ENCODE measurements at places on chromosomes 6 and 20.

DNA sequence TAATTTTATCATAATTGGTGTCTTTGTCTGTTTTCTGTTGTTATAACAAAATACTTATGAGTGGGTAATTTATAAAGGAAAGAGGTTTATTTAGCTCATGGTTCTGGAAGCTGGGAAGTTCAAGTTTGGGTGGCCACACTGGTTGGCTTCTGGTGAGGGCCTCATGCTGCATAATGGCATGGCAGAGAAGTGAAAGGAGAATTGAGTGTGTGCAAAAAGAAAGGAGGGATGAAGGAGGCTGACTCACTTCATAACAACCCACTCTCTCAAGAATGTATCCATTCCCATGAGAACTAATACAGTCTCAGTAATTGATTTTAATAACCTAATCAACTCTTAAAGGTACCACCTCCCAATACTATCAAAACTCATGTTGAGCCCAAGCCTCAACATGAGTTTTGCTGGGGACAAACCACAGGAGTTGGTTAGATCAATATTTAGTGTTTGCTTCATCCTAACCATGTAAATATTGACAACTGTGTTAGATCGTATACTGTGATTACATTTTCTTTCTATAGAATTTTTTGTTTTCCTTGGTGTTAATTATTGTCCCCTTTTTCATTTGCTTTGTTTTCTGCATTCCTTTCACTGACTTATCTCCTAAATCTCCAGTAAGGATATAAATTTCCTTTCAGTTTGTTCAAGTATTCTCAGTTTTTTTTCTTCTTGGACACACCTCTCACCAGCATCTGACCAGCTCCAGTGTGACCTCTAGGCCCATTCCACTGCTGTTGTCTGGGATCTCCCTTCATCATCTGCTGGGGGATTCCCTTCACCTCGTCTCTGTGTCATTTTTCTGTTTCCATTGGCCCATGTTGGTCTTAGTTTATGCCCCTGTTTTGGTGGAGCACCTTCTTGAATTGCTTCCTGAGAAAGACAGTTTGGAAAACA is 54.8 kb upstream of the SCGN start:
- DNase-seq = no peak

GRCh38 chr6:30152016-30152673 is 8.9 kb downstream of the TRIM10 start:
- no peak for DNase-seq

DNA sequence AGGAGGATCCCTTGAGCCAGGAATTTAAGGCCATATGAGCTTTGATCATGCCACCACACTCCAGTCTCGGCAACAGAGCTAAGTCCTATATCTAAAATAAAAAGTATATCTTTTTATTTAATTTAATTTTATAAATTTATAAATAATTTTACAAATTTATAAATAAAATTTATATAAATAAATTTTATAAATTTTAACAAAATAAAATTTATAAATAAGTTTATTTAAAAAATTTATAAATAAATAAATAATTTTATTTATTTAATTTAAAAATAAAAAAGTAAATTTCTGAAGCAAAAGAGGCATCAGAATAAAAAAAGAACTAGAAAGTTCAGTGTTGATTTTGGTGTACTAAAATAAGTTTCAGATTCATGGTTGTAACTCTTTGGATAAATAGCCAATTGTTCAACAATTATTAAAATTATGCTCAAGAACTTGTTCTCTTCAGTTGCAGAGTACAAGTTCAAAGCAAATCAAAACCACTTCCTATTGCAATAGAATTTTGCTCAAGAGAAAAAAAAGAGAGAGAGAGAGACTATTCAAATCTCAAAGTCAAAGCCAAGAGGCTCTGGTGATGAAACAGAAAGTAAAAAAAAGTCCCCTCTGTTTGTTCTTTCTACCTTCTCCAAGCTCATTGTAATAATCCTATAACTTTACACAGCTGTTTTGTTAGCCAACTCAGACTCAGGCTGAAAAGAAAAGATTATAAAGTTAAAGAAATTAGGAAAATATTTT is 547.5 kb upstream of the ADGRB3 start:
- DNase-seq = no peak

- no peak for DNase-seq
Measured at GRCh38 chr6:35035481-35036030, 105.6 kb downstream of the TCP11 start.

DNA sequence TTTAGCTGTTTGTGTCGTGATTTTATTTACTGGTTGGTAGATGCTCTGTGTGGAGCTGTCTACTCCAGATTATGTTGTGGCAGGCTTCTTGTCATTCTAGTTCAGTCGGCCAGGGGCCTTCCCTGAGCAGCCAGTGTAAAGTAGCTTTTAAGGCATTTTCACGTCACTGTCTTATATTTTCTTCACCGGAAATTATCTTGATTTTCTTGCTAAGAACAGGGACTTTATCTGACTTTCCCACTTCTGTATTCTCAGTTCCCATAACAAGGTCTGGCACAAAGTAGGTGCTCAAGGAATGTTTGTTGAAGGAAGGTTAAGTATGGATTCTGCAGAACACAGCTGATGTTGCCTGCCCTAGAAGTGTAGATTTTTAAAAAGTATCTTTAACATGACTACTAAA is 868 bp downstream of the LTV1 start:
- DNase-seq = no peak

DNA sequence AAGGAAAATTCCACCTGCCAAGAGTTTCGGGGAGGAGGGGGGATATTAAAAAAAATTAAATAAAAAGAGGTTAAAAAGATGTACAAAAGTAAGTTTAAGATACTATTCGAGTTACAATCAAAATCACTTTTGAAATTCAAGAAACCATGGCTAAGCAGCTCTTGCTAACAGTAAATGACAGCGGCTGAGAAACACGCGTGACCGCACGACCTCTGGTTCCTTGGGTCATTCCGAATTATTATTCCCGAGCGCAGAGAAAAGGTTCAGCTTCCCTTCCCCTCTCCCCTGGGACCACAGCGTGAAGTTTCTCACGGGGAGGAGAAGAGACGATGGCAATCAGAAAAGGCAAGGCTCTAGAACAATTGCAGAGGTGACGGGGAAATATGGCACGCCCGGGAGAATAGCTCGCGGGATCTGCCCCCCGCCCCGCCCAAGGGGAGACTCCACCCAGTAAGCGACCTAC is 496 bp downstream of the TMEM242 start:
- DNase-seq = no peak

GRCh38 chr20:61159957-61160686 is 91.9 kb upstream of the CDH4 start:
- DNase-seq = no peak

DNA sequence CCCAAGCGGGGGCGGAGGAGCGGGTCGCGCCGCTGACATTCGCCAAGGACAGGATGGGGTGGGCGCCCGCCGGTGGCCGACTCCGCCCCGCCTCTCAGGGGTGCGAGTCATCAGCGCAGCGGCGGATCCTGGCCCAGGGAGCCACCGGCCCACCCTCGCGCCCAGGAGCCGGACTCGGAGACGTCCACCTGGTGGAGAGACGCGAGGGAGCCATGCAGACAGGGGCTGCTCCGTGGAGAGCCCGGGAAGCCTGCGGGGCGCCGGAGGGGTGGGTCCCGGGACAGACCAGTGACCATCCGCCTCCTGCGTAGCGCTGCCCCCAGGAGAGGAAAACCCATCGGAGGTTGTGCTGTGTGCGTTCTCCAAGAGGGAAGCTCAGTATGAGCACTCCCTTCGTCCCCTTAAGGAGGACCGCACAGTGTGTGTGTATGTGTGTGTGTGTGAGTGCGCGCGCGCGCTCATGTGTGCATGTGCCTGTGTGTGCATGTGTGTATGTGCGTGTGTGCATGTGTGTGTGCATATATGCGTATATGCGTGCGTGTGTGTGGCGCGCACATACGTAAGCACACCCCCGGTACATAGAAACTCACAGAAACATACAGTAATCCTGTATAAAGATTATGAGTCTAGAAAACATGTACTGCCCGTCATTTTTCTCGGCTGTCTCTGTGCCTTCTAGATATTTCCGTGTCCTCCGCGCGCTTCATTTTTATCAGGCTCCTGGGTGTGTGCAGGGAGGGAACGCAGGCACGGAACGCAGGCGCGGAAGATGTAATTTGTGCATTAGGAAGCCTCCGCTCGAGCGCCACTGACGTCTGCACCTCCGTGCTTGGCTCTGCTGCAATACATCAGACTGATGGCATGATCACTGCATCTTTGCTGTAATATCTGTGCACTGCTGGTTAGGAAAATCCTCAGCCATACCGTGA is 158.9 kb downstream of the TBXT start:
- no peak for DNase-seq

DNA sequence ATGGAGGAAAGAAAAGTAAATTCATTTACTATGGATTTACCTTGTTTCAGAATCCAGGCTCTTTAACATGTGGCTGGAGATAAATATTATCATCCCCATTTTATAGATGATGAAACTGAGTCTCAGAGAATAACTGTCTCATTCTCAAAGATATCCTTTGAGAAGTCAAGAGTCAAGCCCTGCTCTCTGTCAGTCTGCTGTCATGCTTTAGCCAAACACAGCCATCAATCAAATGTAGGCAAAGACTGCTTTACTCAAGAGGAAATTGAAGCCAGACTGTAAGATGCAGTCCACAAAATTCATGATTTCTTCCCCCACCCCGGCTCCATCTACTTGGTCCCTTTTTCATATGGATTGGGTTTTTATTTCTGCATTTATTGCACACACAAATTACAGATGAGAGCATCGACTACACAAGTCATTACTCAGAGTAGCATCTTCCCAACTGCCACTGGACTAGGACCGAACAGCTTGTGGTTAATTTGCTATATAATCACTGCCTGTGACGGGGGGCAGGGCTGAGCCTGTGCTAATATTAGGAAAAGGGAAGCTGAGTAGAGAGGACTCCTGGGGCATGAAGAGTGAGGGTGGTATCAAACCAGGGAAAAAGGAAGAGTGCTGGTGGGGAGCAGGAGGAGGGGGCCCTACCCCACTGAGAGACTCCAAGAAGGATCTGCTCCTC is 102.7 kb upstream of the TOP1 start:
- no peak for DNase-seq

DNA sequence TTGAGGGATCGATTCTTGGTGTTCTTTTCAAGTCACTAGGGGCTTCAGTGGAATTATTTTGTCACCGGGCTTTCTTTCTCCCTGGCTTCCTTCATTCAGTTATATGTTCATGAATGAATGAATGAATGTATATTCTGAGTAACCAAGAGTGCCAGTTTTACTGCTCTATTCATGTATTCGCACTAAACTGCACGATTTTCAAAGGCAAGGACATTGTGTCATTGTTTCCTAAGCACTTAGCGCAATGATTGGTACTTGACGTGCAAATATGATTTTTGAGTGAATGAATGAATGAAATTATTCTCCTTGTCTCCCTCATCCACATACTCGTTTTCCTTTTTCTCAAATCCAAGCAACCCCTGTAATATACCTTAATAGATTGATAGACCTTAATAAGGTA is 822 bp downstream of the AFG1L start:
- DNase-seq = no peak

DNA sequence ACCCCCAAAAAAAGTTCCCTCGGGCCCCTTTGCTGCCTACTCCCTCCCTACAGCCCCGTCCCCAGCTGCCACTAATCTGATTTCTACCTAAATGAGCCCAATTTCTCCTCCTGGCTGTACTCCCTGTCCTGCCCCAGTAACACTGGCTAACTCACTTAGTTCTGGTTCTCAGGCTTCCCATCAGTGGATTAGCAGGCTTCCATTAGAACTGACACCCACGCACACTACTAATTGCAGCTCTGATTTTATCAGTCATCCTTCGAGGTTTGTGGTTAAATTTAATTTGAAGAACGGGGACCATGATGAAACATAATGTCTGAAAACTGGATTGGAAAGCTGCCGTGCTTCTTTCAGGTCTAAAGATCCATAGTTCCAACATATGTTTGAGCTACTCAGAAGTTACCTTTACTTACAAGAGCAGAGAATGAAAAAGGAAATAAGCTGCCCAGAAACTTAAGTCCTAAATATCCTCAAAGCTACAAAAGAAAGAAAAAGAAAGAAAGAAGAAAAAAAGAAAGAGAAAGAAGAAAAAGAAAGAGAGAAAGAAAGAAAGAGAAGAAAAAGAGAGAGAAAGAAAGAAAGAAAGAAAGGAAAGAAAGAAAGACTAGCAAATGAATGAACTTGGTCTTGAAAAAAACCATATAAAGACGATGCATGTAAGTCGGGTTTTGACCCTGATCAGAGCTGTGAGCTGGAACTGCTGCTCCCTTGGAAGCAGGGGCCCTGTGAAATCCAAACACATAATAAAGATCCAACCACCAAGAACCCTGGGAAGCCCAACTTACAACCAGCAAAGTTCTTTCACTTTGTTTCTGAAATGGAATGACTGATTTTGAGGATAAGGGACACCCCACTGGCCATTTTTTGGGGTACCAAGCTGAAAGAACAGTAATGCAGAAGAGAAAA is 51.7 kb downstream of the CNKSR3 start:
- no peak for DNase-seq

- DNase-seq = no peak
Measured at GRCh38 chr6:125363039-125363823, 61.5 kb upstream of the HDDC2 start.

DNA sequence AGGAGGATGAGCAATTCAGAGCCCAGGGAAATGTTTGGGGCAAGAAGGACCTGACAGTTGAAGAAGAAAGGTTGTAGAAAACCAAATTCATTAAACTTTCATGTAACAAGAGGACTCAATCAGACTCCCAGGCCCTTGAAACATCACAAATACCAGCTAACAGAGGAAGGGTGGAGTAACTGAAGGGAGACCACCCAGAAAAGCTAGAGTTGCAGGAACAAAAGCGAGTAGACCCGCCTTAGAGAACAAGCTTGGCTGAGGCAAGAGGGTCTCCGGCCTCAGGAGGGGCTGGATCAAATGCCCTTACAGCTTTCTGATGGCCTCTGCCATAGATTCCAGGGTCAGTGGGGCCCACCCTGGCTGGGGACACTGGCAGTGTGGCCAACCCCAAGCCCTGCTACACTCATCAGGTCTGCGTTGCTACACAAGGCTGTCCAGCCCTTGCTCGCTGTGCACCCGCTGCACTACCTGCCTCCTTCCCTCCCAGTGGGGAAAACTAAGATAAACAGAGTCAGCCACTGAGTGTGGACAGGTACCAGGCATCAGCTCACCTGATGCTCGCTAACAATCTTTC is 110.0 kb downstream of the SLC23A2 start:
- DNase-seq = no peak

All from CMK (cell line).